ENCODE measurements at places on chromosomes 6 and 20.

GRCh38 chr20:34222208-34222607, 19.0 kb upstream of the ASIP start:
- DNase-seq: no peak

DNA sequence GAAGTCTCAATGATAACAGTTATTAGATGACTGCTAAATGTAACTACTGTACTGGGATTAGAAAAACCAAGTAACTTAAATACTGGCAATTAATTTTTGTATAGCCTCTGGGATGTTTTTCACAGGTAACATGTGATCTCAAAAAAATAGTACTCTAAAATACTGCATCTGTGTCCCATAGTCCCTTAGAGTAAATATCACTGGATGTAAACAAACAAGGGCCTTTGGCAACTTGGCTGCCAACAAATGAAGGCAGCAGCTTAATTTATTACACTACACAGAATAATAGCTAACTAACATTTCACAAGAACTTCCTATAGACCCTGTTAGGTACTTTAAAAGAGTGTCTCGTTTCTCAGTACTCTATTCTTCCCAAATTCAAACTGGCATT, 14.0 kb downstream of the ARHGAP18 start:
- no peak for DNase-seq

GRCh38 chr6:131022691-131023090, 40.4 kb downstream of the EPB41L2 start:
- no peak for DNase-seq

- no peak for DNase-seq
Measured at GRCh38 chr6:34059914-34060313, 86.0 kb downstream of the GRM4 start.

- DNase-seq: no peak
Measured at GRCh38 chr20:3447321-3447720, 23.5 kb upstream of the ATRN start.

DNA sequence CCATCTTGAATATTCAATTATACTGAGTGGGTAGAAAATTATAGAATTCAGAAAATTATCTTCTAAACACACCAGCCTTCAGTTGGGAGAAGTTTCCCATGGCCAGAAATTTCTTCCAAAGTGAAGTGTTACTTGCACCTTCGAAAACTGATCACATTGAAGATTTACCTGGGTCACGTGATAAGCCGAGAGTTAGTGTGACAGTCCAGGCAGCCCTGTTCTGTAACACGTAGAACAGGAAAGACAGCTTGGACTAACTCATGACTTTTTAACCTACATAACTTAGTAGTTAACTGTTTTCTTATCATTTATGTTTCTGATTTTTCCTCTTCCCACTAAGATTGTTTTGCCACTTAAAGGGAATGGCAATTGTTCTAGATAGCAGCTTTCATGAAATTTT, 118.3 kb upstream of the MTHFD1L start:
- DNase-seq: no peak

DNA sequence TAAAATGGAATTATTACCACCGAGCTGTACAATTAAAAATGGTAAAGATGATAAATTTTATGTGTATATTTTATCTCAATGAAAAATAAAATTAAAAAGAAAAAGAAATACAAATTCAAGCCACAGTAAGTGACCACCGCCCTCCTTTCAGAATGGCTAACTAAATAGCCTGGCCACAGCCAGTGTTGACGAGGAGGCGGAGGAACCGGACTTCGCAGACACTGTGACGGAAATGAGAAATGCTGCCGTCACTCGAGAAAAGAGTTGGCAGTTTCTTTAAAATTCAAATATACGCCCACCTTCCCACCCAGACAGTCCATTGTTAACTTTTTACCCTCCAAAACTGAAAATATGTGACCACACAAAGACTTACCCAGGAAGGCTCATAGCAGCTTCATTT, 50.0 kb downstream of the FOXF2 start:
- no peak for DNase-seq

- DNase-seq: no peak
Measured at GRCh38 chr6:167111597-167111996, 11.3 kb upstream of the CCR6 start.

GRCh38 chr6:43776115-43776798, 6.2 kb downstream of the VEGFA start:
- DNase-seq: no peak

DNA sequence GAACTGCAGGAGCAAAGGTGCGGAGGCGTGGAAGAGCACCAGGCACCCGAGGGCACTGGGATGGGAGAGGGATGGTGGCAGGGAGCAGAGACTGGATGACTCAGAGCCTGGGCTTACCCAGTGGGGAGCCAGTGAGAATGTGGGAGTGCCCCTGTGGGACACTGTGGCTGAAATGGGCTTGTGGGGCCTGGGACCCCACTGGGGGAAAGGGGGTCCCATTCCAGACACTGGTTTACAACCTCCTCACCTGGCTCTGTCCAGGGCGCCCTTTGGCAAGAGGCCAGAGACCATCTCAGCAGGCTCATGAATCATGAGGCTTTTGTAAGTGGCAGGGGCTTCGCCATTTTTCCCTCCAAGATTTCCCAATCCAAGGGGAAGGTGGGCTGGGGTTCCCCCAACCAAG, 124.0 kb upstream of the MAFB start:
- no peak for DNase-seq

DNA sequence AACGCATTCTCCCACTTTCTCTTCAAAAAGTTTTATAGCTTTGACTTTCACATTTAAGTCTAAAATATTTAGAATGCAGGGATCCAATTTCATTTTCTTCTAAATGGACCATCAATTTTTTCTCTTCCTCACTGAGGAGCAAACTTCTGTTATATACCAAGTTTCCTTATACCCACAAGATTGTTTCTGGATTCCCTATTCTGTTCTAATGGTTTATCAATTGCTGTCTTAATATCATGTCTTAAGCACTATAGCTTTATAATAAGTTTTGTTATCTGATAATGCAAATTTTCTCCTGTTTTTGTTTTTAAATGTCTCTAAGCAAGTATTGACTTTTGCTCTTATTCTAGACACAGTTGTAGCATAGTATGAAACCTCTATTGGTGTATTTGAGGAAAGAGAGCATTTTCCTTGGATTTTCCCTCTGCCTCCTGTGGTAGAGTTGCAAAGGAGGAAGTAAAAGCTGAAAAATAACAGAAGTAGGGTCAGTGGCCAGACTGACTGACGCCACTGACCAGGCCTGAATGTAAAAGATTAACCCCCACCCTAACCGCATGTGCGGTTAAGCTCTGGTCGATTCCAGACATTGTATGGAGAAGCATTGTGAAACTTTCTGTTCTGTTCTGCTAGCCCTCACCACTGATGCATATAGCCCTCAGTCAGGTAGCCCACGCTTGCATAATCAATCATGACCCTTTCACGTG, 40.3 kb downstream of the GPX5 start:
- DNase-seq: no peak

- DNase-seq: no peak
Measured at GRCh38 chr6:141451181-141451510, 681.6 kb upstream of the GJE1 start.

DNA sequence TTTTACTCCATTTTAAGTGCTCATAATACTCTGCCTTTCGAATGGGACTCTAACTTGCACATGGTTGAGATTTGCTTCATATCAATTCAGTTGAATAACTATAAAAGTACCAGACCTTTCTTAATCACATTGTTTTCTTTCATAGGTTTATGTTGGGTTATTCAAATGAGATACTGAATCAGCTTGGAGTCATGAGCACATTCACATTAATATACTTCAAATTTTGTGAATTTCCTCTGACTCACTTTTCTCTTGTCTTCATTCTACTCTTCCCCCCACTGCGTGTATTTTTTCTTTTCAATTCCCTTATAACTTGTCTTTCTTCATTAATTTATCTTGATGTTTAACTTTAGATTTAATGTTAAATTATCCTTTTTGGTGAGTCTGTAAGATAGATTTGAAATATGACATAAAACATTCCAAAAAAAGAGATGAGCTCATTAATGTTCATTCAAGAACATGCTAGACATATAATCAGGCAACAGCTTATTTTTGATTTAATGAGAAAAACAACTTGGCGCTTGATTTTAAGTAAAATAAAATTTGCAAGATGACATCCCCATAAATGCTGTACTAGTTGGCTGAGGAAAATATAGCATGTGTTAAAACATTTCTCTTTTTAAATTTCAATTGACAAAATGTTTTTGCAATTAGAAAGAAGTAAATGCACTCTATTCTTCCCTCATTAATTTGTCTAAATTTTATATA, 736.0 kb downstream of the CD109 start:
- no peak for DNase-seq

GRCh38 chr6:142802124-142802523, 142.9 kb downstream of the HIVEP2 start:
- DNase-seq: no peak

DNA sequence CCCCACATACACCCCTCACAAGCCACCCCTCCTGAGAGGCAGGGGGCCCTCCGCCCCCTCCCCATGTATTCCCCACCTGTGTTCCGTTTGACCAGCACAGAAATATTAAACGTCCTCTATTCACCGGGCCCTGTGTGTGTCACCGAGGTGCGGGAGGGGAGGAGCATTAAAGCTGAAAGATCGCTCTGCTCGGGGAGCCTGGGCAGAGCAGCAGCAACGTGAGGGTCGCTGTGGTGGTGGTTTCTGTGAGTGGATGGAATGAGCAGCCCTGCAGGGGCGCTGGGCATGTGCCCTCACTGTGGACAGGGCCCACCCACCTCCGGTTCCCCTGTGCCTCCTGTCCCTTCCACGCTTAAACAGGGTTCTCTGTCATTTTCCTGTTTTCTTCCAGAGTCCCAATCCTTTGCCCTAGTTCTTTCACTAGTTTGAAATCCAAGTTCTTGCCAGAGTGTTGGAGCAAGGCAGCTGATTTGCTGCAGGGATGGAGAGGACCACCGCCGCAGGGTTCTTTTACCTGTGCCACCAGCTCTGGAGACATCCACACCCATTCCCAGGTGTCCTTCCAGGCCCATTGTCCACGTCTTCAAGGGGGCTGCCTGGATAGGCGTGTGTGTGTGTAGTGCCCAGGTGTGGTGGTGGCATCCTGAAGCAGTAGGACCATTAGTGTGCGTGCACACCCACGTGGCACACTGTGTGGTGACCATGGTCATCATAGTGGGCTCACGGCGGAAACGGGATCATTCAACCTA, 37.6 kb upstream of the MDFI start:
- no peak for DNase-seq

DNA sequence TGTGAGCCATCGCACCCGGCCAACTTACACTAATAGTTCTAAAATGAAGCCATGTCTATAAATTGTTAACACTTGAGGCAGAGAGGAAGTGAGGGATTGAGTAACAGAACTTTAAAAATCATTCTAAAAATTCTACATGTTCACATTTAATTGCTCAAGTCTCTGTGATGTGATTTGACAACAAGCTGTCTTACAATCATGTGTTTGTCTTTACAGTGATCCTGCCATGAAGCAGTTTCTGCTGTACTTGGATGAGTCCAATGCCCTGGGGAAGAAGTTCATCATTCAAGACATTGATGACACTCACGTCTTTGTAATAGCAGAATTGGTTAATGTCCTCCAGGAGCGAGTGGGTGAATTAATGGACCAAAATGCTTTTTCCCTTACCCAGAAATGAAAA, 23.6 kb downstream of the GTF2H5 start:
- DNase-seq: no peak

GRCh38 chr6:138235205-138235604, 16.9 kb upstream of the PBOV1 start:
- no peak for DNase-seq

GRCh38 chr6:12911427-12911826, 194.9 kb downstream of the PHACTR1 start:
- no peak for DNase-seq

DNA sequence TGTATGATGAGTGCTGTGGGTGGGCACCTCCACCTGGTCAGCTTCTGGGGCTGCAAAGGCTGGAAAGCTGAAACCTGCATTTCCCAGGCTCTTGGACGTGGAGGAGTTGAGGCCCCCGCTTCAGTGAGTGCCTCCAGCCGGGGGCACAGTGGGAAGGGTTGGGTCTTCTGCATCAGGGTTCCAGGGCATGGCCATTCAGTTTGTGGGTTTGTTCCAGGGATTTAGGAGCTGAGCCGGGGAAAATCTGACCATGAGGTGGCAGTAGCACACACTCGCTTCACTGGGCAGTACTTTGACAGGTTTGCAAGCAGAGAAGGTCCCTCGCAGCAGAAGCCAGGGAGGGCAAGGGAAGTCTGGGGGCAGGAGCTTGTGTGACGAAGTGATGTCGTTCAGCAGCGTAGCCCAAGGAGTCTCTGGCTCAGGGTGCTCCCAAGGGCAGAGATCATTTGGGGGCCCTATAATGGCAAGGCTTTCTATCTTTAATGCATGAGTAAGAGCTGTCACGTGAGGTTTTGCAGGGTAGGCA, 69.5 kb upstream of the SULF2 start:
- DNase-seq: no peak

DNA sequence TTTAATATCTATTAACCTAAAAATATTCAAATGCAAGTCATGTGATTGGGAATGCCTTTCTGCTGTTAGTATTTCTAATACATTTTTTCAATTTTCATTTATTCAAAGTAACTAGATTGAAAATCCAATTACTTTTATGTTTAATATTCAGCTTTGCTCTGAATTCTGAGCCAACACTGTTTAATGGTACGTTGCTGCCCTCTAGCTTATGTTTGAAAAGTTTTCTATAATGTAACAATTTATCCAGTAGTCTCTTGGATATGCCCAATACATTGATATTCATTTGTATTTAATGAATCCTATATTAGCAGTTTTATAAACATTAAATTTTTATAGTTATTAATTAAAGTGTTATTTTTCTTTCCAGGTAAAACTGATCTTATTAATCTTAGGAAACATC, 47.4 kb downstream of the LGSN start:
- DNase-seq: no peak

DNA sequence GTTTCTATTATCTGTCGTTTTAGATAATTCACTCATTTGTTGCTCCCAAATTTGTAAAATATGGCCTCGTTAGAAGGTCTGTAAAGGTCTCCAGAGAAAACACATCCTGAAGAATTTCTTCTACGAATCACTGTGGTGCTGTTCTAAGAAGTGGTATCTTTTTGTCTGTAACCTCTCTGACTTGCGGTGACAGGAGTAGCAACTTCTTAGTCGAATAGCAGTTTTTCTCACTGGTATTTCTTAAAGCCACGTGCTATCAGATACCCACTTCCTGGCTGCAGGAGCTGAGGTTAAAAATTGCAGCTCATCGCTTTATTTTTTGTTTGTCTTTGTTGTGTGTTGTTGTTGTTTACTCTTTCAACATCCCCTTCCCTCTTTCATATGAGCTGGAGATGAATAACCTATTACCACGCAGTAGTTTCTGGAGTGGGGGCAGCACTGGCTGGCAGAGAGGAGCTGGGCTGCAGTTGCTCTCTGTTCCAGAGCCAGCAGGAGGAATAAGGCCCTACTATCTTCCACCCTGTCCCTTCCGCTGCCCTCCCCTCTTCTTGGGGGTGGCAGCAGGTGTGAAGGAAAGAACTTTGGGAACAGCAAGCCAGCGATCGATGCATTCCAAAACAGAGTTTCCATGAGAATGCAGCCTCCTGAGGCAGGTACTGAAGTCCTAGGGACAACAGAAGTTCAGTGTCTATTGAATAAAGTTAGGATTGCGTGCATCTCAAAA, 64.7 kb downstream of the C6orf118 start:
- DNase-seq: no peak

GRCh38 chr6:42689371-42689770, 33.0 kb downstream of the PRPH2 start:
- no peak for DNase-seq

GRCh38 chr20:49466114-49466912, 16.2 kb downstream of the KCNB1 start:
- no peak for DNase-seq

- DNase-seq: no peak
Measured at GRCh38 chr6:31621320-31621939, 915 bp downstream of the PRRC2A start.

Measured in stimulated activated CD8-positive, alpha-beta memory T cell treated with anti-CD3 and anti-CD28 coated beads, Interleukin-12 subunit alpha, Interleukin-12 subunit beta, amount 100 ng/mL, for 4 hours (primary cell).